ENCODE measurements at places on chromosomes 2 and 18.

GRCh38 chr18:10387399-10387798 is 67.0 kb upstream of the APCDD1 start:
- no peak for DNase-seq

GRCh38 chr2:216905649-216906329 is 45.9 kb upstream of the TNP1 start:
- no peak for DNase-seq

DNA sequence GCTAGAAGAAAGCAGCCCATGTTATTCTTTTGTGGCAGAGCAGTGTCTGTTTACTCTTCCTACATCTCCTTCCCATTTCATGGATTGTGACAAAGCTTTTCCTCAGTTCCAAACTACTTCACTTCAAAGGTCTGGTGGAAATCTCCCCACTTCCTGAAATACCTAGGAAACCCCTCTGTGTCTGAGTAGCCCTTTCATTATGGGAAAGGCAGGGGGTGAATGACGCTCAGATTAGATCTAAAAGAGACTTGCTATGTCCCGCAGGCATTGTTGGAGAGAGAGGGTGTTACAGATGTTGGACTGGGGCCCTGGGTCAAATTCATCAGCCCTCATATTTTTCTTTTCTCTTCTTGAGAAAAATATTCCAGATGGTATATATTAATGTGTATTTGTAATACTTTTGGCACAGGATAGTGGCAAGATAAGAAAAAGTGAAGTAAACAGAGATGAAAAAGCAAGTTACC is 675.0 kb downstream of the IRS1 start:
- no peak for DNase-seq

DNA sequence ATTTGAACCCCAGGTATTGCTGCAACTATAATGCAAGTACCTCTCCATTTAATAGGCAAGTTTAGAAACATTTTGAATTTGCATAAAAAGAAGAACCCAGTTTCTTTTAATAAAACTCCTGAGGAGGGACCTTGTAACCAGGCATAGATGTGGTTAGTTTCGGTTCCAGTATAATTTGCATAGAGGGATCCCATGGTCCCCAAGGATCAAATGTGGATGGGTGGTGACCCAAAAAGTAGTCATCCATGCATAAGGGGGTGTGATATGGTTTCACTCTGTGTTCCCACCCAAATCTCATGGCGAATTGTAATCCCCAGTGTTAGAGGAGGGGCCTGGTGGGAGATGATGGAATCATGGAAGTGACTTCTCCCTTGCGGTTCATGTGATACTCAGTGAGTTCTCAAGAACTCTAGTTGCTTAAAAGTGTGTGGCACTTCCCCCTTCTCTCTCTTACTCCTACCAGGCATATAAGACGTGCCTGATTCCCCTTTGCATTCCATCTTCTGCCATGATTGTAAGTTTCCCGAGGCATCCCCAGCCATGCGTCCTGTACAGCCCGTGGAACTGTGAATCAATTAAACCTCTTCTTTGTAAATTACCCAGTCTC is 40.2 kb upstream of the SKA1 start:
- no peak for DNase-seq

- DNase-seq: no peak
Observed at GRCh38 chr2:150027164-150027563, 439.6 kb upstream of the MMADHC start.

DNA sequence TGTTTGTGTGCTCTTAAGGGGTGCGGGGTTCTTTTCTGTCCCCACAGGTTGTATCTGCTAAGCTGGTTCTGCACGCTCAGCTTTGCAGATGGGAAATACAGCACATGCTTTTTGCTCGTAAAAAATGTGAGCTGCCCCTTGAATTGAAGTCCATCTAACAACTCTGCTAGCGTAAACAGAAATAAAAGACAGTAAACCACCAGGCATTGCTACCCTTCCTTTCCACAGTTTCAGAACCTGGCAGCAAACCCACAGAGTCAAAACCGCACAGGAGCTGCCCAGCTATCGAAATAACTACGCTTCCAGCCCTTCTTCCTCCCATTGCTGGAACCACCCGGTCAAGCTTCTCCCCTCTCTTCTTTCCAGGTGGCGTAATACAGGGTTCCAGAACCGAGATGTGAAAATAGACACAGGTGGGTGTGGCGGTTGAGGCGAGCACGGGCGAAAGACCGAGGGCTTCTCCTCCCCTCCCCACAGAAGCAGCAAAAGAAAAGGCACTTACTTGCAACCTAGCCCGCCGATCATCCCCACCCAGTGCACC is 479 bp downstream of the SCN9A start:
- peak; percentile 62 for DNase-seq

- no peak for DNase-seq
Observed at GRCh38 chr2:20877960-20878359, 55.1 kb upstream of the LDAH start.

DNA sequence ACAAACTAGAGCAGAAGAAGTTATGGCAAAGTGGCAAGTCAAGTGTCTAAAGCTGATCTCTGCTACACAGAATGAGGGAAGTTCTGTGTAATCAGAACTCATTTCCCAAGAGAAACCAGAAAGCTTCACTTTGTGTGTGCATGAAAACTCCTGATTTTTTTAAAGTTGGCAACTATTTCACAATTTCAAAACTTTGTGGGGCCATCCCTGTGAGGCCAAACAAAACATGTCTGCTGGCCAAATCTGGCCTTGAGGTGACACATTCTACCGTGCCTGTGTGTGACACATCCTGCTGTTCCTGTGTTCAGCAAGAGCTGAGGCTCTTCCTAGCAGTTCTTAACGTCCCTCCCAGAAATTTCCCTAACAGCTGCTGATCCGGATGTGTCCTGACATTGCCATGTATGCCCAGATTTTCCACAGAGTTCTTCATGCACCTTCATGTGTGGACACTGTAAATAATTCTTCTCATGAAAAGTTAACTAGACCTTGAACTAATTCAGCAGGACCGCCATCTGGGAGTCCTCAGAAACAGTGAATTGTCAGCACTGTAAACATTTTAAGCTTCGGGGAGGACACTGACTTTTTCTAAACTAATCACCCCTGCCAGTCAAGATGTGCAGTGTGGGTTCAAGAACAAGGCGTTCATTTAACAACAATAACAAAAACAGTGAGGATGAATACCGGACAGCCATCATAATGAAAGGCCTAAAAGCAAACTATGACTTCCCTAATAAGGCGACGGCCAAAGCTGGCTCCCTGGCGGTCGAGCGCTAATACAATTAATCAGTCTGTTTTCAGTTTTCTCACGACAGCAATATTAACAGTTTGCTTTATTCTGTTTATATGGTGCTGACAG is 99.0 kb downstream of the PLEKHM3 start:
- DNase-seq: no peak

GRCh38 chr2:148565272-148565894 is 79.2 kb upstream of the EPC2 start:
- peak; percentile 8 for DNase-seq

GRCh38 chr2:239598011-239598731 is 197.4 kb upstream of the HDAC4 start:
- DNase-seq: no peak

GRCh38 chr2:108396845-108397244 is 19.1 kb downstream of the SULT1C4 start:
- DNase-seq: no peak

DNA sequence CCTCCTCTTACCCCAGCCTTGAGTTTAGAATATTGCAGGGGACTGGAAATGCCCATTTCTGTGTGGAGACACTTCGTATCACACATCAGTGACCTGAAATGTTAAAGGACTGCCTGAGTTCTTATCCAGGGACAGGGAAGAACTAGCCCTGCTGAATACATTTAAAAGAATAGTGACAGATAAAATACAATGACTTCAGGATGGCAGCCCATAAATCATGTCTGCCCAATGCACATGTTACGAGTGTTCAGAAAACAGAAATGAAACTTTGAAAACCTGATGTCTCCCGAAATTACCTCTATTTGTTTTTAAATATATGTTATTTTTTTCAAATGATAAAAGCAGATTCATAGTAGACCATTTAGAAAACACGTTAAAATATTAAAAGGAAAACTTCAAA is 22.3 kb upstream of the RAB12 start:
- DNase-seq: no peak

DNA sequence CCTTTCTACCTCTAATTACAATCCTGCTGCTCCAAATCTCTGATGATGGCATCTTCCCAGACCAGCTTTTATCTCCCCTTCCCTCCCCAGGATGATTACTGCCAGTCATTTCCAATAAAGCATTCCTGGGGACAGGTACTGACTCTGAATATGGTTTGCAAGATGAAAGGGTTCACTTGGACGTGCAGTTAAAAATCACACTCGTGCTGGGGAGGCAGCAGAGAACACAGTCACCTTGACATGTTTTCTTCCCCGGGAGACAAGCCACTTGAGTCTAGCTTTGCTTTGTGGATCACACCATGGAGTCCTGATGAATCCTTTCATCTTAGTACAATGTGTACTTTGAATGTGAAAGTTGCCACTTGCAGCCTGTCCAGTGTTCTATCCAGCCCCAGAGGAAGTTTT is 175.0 kb downstream of the ALPK2 start:
- DNase-seq: no peak

GRCh38 chr2:25316101-25316500 is 25.6 kb downstream of the DNMT3A start:
- DNase-seq: no peak

DNA sequence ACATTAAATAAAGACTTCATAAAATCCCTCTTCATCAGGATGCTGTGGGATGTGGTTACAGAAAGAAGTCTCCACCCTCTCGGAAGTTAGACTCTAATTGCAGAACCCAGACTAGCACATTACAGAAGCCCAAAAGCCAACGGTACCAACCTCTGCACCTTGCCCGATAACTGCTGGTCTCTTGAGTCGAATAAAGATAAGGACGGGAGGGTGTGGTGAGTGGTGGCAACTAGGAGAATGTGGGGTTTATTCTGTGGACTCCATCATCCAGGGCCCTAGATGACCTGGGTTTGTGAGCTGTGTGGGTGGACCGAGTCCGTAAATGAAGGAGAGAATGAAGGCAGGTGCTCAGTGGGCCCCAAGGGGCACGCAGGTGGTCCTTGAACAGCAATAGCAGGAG is 462.8 kb upstream of the ID2 start:
- no peak for DNase-seq

GRCh38 chr18:48049757-48050156 is 119.3 kb upstream of the SMAD2 start:
- no peak for DNase-seq

GRCh38 chr2:29703336-29703735 is 218.1 kb downstream of the ALK start:
- DNase-seq: no peak

GRCh38 chr2:168889635-168890005 is 610 bp downstream of the SPC25 start:
- no peak for DNase-seq

- DNase-seq: no peak
Observed at GRCh38 chr18:25805323-25805722, 285.1 kb downstream of the SS18 start.

DNA sequence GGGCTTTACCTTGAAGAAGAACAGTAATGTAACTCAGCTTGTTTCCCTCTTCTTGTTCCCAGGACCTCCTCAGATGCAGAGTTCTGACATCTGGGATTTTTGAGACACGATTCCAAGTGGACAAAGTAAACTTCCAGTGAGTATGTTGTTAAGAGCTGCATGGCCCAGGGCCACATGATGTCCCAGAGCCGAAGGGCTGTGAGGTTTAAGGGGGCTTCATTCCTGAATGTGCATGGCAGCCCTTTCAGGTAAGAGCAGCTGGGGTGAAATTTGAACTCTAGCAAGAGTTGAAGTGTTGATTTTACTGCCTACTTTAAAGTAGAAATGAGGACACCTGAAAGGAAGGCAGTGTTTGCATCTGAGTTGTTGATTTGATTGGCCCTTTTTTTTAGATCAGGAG is 13.3 kb downstream of the CHMP1B start:
- no peak for DNase-seq

DNA sequence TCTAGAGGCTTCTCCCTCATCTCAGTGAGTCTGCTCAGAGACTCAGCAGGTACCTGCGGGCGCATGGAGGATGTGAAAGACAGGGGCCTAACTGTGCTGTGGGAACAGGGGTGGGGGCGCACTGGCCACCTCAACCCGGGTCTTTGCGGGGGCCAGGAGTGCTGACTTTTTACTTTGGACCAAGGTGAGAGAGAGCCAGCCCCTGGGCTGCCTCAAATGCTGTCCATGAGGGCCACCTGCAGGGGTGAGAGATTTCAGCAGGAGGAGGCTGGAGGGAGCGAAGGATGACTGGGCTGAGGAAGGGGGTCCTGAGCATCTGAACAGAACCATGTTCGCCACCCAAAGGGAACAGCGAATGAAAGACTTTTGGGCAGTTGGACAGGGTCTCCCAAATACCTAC is 129.4 kb downstream of the TNS1 start:
- DNase-seq: no peak

DNA sequence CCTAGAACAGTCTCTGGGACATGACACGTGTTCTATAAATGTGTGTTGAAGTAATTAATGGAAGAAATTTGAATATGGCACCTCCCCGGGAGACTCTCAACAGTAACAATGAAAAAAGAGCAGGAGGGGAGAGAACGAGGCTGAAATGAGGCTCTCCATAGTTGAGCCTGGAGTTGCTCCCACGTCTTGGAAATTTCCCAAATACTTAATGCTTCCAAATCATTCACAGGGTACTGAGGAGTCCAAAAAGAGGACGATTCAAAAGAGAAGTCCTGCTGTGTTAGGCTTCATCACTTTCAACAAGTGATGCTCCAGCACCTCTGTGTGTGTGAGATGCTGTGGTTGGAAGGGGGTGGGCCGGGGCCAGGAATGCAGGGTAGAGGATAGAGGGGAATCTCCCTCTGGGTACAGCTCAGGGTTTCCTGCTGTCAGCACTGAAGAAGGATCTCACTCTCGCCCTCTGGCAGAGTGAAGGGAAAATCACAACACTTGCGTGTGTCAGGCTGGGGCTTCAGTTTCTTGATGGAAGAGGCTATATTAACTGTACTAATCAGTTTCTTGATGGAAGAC is 18.1 kb upstream of the ZNF407 start:
- no peak for DNase-seq

GRCh38 chr2:62427146-62427545 is 78.8 kb downstream of the TMEM17 start:
- DNase-seq: no peak

- no peak for DNase-seq
Observed at GRCh38 chr2:164697688-164698461, 76.6 kb upstream of the GRB14 start.

DNA sequence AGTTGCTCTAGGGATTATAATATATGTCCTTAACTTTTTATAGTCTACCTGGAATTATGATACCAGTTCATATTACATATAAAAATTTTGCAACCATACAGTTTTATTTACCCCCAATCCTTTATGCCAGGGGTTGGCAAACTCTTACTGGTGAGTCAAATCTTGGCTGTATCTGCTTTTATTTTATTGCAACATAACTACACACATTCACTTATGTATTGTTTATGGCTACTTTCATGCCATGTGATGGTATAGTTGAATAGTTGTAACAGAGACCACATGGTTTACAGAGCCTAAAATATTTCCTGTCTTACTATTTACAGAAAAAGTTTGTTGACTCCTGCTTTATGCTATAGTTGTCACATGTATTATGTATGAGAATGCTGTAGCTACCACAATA is 25.8 kb upstream of the DLX2 start:
- DNase-seq: no peak

DNA sequence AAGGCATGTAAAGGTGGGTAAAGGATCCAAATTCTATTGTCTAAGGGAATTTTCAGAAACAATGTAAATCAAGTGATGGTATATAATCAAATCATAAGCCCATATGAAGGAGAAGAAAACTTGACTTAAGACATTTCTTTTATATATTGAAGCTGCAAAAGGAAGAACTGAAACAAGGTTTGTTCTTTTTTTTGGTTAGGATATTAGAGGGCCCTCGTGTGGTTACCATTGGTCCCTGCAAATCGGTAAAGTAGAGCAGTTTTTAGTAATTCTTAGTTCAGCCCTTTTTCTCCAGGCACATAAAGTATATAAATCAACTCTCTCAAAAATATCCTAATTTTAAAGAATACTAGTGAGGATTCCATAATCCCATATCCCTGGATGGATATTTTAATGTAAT is 105.6 kb upstream of the STK17B start:
- no peak for DNase-seq
